Stimulated activated CD8-positive, alpha-beta memory T cell treated with anti-CD3 and anti-CD28 coated beads, Interleukin-4, amount 100 ng/mL, for 24 hours (primary cell): ENCODE measurements at places on chromosomes 12 and 14.
A peak's percentile ranks its signal among the peaks of the same experiment; 100 is the strongest.

DNA sequence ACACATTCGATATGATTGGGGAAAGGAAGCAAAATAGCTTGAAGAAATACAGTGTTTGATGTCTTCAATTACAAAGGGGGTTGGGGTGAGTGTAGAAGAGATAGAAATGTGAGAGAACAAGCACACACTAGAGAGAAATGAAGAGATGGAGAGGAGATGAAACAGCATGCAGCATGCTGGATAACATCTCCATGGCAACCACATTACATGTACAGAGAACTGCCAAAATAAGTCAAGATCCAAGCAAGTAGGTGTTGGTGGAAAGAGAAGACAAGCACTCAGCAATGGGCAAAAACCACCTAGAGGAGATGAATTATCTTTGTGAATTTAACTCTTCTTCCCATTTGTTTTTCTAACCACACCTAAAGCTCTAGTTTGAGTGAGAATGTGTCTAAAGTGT lies 289.8 kb downstream of the GRIN2B start:
- DNase-seq = no peak

- DNase-seq = no peak
Observed at GRCh38 chr12:12723681-12724420, 6.7 kb downstream of the CDKN1B start.

- DNase-seq = no peak
Observed at GRCh38 chr14:51529736-51530135, 122.0 kb upstream of the FRMD6 start.

DNA sequence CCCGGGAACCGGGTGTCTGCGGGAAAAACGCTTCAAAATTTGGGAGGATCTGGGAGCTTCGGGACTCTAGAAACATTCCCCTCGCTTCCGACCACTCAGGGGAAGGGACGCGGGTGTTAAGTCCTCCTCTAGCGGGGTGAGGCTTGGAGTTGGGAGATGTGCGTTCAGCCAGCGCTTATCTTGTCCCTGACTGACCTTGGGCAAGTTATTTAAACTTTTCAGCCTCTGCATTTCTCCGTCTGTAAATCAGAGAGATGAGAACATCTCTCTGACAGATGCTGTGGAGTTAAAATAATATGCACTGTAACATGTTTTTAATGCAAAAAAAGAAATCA lies 76.9 kb upstream of the ANO4 start:
- no peak for DNase-seq

DNA sequence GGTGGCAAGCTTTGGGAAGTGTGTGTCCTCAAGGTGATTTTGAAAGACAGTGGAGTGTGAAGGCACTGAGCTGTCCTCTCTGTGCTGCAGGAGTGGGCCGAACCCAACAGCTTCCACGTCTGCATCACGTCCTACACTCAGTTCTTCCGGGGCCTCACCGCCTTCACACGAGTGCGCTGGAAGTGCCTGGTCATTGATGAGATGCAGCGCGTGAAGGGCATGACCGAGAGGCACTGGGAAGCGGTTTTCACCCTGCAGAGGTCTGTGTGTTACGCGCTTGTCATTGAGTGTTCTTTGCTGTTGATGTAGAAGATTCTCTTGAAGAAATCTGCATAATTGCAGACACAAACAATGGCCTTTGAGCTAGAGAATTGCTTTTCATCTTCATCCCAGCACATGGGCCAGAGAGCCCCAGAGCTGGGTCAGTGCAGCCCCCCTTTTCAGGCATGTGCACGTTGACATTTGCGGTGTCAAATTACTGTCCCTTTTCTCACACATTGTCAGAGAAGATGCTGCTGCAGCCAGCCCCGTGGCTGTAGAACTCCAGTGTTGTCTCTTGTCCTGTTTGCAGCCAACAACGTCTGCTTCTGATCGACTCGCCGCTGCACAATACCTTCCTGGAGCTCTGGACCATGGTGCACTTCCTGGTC lies 63.3 kb downstream of the EP400 start:
- no peak for DNase-seq

- no peak for DNase-seq
Observed at GRCh38 chr14:84131924-84132323, 1398.0 kb upstream of the FLRT2 start.

- DNase-seq = no peak
Observed at GRCh38 chr12:31234053-31234840, 91.7 kb downstream of the SINHCAF start.

GRCh38 chr12:22527999-22528398 lies 16.3 kb downstream of the C2CD5 start:
- DNase-seq = no peak

DNA sequence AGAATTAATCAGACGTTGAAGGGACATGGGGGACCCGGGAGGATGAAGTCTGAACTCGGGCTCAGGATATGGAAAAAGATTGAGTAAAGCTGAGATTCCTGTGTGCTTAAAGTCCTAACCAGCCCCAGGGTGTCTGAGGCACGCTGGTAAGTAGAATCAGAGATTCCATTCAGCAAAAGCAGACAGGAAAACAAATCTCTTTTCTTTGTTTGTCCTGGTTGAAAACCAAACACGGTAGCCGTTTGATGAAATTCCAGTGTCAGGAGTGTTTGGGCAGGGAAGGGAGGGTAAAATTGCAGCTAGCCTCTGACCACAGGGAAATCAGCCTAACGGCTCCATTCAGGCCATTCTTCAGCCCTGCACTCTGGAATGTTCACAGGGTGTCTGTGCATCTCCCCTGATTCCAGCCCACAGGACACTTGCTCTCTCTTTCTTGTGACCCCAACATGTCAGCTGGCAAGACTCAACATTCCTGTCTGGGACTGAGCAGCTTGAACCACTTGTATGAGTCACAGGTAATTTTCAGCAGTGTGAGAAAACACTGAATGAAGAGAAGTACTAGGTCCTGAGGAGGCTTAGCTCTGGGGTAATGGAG lies 31.0 kb downstream of the NINJ2 start:
- no peak for DNase-seq

DNA sequence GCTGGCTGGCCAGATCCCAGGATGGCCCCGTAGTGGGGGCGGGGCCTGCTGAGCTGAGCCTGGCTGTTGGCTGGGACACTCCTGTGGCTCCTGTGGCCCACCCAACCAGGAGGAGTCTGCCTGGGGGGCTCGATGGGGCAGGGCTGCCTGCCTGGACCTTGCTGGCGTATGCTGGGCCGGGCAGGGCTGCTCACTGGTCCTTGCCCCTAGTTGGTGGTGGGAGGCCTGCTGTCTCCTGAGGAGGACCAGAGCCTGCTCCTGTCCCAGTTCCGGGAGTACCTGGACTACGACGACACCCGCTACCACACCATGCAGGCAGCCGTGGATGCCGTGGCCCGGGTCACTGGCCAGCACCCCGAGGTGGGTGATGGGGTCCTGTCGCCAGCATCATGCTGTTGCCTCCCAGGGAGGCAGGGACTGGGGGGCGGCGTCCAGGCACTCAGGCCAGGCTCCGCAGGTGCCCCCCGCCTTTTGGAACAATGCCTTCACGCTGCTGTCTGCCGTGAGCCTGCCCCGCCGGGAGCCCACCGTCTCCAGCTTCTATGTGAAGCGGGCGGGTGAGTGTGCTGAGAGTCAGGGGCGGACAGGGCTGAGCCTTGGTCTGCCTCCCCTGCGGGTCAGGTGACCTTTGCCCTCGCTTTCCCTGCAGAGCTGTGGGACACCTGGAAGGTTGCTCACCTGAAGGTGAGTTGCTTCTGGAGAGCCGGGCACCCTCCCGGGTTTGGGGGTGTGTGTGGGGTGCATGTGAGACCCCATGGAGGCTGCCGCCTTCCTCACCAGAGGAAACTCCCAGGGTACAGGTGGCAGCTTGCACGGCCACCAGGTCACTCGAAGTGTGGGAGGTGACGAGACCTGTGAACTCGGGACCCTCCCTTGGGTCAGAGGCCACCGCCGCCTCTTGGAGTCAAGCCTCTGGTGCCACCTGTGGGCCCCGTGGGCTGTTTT lies 3.4 kb downstream of the NOC4L start:
- no peak for DNase-seq

GRCh38 chr12:123113026-123113425 lies 37.9 kb downstream of the PITPNM2 start:
- DNase-seq = no peak

DNA sequence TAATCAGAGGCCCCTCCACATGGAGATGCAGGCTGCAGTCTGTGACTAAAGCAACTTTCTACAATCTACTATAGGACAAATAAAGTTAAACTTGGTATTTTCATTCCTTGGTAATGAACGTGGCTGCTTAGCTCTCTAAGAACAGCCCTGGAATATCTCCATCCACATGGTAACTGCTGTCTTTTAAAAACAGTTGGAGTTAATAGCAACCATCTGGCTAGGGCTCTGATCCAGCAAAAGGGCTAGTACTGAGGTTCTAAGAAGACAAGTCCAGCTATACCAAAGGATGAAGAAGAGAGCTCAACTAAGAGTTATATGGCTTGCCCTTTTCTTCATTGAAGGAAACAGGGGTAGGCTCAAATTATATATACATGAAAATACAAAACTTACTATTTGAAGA lies 920.1 kb downstream of the FLRT2 start:
- DNase-seq = no peak

DNA sequence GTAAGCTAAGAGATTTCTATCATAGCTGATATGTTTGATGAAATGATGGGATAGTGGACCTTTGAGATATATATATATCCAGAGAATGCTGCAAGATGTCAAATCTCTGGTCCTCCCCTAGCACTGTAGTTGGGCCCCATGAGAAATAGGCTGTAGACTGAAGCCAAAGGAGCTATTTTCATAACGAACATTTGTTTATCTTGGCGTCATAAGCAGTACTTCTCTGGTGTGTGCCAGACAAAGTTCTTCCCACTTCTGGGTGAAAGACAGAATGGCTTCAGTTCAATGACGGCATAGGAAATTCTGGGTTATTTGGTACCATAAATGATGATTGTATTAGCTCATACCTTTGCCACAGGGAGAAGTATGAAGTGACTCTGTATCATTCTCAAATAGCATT lies 534.3 kb downstream of the SOX5 start:
- DNase-seq = no peak

GRCh38 chr12:47981496-47982260 lies 18.3 kb downstream of the TMEM106C start:
- DNase-seq = no peak

DNA sequence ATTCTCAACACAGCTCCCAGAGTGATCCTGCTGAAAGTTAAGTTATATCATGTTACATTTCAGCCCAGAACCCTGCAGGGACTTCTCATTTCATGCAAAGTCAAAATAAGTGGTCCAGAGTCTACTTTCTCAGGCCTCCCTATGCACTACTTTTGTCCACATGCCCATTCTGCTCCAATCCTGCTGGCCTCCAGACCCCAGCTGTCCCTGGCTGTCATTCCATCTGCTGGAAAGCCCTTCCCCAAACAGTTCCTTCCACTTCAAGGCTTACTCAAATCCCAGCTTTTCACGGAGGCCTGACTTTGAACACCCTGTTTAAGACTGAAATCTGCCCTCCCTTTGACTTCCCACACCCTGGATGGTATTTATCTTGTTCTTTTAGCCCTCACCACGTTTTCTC lies 109.8 kb upstream of the DNM1L start:
- no peak for DNase-seq

- no peak for DNase-seq
Observed at GRCh38 chr12:105738051-105738450, 400.7 kb downstream of the NUAK1 start.

DNA sequence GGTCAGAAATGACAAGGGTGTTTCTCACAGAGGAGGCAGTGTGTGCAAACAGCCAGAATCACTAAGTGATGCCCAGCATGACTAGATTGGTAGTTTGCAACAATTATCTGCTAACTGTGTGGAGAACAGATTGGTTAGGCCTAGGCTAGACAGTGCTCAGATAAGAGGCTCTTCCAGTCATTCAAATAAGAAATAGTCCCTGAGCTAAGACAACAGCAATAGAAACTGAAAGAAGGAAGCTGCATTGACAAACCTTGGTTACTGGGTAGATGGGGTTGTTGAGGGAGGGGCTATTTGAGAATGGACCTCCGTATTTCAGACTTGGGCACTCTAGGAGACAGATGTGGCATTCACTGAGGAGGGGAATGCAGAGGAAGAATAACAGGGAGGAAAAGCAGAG lies 255.0 kb upstream of the NPAS3 start:
- DNase-seq = no peak

DNA sequence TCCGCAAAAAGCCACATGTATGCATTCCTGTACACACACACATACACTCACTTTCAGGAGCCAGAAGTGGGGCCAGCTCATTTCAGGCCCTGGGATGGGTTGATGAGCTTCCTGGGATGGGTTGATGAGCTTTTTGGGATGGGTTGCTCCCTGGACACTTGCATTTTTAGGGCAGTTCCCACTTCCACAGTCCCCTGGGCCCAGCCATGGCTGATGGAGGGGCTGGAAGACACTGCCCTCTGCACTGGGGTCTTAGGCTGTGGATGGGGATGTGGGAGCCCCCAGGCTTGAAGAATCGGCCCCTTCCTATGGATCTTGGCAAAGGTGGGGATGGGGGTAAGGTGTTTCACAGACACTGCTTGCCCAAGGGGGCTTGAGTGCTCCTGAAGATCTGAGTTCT lies 12.7 kb downstream of the ACVRL1 start:
- DNase-seq = no peak

- DNase-seq = no peak
Observed at GRCh38 chr12:86139671-86140070, 116.5 kb downstream of the MGAT4C start.

DNA sequence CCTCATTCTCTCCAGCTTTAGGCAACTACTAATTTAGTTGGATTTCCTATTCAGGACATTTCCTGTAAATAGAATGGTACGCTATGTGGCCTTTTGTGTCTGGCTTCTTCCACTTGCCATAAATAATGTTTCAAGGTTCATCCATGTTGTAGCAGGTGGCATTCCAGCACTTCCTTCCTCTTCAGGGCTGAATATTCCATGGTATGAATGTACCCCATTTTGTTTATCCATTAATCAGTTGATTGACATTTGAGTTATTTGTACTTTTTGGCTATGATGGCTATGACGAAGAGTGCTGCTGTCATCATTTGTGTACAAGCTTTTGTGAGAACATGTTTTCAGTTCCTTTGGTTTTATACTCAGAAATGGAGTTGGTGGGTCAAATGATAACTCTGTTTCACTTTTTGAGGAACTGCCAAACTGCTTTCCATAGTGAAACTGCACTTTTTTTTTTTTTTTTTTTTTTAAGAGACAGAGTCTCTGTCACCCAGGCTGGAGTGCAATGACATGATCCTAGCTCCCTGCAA lies 6.5 kb upstream of the CDK2AP1 start:
- DNase-seq = no peak

- DNase-seq = no peak
Observed at GRCh38 chr12:106914796-106915634, 40.7 kb upstream of the TMEM263 start.

DNA sequence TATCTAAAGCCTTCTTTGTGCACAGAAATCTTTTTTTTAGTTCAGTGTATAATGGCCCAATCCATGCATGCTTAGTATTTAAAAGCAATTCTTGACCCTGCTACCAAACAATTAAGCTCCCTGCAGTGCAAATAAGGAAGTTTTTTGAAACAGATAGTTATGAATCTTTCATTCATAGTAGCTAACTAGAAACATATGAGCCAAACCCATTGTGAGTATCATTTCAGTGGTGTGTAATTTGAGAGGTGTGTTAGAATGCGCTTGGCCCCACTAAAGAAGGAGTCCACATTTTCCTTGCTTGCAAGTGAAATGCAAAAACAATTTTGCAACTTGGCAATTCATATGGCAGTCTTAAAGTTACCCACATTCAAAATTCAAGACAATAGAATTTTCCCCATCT lies 14.4 kb downstream of the EPS8 start:
- no peak for DNase-seq

GRCh38 chr12:30533558-30534265 lies 162.0 kb downstream of the IPO8 start:
- DNase-seq = no peak

- peak; percentile 40 for DNase-seq
Observed at GRCh38 chr14:68283378-68284123, 464.0 kb downstream of the RAD51B start.
